ENCODE measurements at places on chromosomes 16 and 17.
A peak's percentile ranks its signal among the peaks of the same experiment; 100 is the strongest.

DNA sequence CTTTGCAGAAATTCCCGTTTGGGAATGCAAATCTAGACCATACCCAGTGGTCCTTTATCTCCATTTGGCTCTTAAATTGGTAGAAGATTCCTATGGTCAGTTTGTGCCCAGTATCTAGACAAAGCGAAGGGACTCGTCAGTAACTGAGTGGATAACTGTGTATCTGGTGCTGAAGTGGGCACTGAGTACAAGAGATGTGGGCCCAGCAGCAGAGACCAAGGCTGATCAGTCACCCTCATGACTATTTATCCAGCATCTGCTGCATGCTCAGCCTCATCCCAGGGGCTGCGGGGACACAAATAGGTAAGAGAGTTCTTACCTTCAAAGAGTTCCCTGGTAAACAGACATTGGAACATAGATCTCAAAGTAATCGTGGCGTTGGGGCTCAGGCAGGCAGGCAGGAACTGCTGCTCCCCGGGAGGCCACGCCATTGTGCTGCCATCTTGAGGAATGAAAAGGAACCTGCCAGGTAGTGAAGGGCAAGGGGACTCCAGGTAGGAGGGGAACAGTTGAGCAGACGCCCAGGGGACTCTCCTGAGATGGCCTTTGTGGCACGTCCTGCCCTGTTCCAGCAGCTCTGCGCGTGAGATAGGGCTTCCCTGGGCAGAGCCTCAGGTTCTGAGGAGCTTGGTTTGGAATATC lies 10.3 kb downstream of the NT5M start:
- peak; percentile 74 for DNase-seq

DNA sequence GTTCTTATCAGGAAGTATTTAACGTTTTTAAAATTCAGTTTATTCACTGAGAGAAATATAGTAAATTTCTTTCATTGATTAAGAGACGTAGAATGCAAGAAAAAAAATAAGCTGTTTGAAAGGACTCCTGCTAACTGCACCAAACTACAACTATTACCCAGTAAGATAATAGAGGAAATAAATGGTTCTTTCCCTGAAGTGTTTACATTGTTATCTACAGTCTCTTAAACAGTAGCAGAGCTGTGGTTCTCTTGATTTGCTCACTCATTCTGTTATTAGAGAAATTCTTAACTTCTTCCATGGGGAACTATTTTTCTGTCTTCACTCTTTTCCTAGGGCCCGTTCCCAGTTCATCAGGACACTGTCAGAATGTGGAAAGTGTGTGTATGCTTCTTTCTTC lies 973.0 kb downstream of the KCNJ2 start:
- DNase-seq = no peak

- no peak for DNase-seq
These were observed 3.3 kb downstream of the AKAP1 start for GRCh38 chr17:57088298-57088697.

DNA sequence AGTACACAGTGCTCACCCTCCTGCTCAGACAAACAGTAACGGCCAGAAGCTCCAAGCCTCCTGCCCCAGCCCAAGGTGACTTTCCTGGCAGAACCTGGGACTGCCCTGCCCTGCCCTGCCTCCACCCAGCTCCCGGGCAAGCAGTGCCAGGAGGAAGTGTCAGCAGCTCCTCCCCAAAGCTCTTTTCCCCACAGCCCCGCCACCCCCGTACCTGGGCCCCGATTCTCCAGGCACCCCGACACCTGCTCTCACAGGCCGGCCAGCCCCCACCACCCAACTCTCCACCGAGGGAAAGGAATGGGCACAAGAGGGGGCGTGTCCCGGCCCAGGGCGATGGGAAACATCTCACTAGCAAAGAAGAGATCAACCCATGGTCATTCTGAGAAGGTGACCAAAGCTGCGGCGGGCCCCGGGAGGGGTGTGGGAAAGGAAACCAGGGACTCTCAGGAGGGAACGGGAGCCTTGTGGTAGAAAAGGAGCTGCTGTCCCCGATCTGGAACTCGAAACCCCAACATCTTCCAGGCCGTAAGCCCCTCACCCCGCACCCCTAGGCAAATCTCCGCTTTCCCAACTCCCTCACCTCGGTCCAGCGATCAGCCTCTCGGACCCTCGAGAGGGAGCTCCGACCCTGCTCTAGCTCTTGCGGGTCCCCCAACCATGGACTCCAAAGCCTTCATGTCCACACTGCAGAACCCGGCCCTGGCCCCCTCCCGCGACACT lies 1.2 kb downstream of the BCAR1 start:
- no peak for DNase-seq

- DNase-seq = no peak
These were observed 8.3 kb upstream of the ITGA3 start for GRCh38 chr17:50047488-50048126.

DNA sequence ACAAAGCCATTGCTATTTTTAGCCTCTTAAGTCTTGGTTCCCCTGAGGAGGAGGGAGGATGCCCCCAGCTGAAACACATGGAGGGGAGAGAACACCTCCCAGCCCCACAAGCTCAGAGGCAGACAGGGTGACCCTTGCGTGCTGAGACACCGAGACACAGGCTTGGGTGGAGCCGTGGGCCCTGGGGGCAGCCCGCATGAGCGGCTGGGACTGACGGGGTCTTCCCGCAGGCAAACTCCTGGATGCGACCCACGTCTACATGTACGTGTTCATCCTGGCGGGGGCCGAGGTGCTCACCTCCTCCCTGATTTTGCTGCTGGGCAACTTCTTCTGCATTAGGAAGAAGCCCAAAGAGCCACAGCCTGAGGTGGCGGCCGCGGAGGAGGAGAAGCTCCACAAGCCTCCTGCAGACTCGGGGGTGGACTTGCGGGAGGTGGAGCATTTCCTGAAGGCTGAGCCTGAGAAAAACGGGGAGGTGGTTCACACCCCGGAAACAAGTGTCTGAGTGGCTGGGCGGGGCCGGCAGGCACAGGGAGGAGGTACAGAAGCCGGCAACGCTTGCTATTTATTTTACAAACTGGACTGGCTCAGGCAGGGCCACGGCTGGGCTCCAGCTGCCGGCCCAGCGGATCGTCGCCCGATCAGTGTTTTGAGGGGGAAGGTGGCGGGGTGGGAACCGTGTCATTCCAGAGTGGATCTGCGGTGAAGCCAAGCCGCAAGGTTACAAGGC lies 9.8 kb downstream of the SLC16A3 start:
- peak; percentile 64 for DNase-seq

DNA sequence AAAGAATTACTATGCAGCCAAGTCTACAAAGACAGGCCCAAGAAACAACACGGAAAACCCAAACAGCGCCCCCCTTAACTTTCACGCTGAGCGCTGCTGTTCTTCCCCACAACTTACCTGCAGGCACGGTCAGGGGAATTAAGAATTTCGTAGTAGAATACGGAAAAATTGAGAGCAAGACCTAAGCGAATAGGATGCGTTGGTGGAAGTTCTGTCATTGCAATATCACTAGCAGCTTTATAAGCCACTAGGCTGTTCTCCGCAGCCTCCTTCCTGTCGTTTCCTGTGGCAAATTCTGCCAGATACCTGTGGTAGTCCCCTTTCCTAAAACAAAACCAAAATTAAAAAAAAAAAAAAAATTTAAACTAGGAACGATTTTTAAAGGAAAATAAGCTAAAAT lies 39.0 kb downstream of the YWHAE start:
- DNase-seq = no peak

DNA sequence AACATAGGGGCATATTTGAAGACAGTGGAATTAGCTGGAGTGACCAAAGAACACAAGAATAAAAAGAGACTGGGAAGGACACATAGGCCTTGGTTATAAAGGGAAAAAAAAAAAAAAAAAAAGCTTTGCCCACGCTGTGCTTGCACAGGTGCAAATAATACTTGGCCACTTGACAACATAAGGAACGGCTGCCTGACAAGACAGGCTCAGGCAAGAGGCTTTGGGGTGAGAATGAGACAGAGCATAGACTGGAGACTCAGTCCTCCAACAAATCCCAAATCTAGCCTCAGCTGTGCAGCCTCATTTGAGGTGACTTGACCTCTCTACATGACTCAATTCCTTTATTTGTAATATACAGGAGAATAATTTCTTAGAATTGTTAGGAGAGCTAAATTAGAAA lies 332.8 kb upstream of the DYNLRB2 start:
- no peak for DNase-seq

DNA sequence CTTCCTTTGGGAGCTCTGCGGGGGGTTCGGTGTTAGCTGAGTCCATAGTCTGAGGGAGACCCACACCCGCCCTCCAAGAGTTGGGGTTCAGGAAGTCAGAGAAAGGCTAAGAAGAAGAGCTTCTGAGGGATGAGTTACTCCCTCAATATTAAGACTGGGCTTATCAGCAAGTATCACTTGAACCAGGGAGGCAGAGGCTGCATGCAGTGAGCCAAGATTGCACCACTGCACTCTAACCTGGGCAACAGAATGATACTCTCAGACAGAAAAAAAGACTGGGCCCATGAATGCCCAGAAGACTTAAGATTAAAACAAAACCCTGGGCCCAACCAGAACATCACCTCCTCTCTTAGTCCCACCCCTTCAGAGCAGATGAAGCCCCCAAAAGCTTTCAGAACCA lies 6.0 kb downstream of the NKIRAS2 start:
- no peak for DNase-seq

DNA sequence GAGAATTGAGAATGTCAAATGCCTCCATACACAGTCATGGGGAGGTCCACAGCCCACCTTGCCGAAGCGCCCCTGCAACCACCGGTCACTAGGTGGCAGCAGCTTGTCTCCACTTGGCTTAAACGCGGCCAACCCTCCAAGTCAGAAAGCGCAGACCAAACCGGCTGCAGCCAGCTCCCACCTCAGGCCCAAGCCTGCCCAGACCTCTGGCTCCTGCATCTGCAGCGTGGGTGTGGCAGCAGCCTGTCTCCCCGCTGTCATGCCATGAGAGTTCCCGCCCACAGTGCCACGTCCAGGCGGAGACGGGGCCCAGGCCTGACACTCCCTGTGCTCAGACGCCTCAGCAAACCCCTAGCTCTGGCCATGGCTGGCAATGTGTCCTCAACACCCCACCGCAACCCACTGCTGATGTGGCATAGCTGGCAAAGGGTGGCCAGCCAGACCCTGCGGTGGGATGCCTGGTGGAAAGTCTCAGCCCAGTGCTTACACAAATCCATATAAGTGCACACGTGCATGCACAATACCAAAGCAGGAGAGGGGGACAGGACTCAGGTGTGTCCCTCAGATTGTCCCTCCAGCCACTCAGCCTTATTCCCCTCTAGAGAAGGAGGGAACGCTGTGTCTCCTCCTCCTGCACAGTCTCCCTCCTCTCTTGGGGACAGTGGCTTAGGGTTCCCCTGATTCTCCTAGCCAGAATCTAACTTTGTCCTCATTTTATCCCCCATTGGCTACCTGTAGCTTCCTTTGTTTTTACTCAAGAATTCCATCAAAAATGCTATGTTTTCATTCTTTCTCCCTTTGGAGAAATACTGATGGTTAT lies 10.9 kb downstream of the COPZ2 start:
- DNase-seq = peak; percentile 71

GRCh38 chr16:79542237-79542774 lies 58.2 kb downstream of the MAF start:
- no peak for DNase-seq

GRCh38 chr17:67615736-67616135 lies 102.0 kb upstream of the NOL11 start:
- DNase-seq = no peak

DNA sequence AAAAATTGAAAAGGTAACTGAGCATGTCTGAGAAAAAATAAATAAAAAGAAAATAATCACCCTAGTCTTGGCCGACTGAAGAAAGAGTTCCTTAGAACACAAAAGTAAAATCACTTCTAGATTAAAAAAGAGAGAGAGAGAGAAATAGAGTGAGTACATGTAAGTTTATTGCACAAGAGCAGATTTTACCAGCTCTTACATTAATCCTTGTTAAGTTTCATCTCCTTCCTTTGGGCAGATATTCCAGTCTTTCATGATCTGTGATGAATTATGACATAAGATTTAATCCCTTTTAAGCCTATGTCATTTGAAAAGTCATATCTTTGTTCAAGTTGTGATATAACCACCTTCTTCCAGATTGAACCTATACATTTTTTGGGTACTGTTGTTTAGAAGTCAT lies 54.8 kb downstream of the NFAT5 start:
- no peak for DNase-seq

DNA sequence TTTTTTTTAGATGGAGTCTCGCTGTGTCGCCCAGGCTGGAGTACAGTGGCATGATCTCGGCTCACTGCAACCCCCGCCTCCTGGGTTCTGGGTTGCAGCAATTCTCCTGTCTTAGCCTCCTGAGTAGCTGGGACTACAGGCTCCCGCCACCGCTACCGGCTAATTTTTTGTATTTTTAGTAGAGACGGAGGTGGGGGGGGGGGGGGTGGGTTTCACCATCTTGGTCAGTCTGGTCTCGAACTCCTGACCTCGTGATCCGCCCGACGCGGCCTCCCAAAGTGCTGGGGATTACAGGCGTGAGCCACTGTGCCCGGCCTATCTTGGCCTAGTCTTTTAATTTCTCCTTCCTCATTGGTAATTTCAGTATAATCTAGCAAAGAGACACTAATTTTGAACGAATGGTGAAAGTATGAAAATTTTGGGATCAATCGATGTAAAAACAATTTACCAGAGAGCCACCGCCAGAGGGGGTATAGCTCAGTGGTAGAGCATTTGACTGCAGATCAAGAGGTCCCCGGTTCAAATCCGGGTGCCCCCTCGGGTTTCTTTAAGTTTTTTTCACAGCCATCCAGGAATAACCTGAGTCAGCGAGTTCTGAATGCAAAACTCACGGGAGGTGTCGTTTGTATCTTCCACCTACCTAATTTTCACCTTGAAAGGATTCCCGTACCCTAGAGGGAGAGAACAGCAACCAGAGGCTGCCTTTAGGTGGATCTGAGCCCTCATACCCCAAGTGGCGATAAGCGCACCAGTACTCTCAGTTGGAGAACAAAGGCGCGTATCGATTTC lies 2.5 kb upstream of the LASP1 start:
- peak; percentile 63 for DNase-seq
